ENCODE measurements at places on chromosomes 5 and 9.

DNA sequence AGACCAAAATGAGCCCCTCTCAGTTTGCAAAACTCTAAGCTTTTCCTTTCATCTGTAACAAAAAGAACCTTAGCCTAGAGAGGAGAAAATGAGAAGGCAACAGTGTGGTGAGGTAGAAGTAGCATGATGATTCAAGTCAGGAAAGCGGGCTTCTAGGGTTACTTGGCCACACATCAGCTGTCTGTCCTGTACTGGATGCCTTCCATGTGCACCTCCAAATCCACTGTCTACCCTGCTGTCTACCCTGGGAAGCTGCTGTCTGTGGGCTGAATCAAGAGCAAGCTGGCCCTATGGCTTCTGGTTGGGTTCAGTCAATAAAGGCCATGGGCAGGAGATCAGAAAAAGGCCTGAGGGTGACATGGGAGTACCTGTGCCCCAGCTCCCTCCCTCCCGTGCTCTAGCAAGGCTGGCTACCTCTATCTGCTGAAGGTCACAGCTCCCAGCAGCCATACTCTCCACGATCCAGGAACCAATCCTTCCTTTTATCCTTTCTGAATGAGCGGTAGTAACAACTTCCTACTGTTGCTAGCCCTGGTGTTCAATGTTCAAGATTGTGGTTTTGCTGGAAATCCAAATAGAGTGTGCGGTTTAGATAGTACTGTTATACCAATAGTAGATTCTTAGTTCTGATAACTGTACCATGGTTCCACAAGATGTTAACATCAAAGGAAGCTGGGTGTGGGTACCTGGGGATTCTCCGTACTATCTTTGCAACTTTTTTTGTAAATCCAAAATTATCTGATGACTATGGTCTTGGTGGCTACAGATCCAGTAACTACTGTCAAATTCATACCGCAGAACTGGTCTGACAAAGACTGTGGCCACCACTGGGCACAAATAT lies 191.0 kb downstream of the ESM1 start:
- no peak for DNase-seq

DNA sequence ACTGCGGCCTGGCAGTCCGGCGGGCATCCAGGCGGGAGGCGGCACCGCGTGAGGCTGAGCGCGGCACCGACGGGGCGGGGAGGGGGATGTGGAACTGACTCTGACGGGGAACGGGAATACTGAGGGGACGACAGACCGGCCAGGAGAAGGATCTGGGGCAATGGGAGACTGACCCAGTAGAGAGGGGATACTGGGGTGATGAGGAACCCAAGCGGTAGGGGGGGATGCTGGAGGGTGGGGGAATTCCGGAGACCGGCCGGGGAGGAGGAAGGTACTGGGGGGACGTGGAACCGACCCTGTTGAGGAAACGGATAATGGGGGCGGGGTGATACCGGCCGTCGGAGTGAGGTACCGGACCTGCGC lies 423 bp downstream of the IPPK start:
- no peak for DNase-seq

DNA sequence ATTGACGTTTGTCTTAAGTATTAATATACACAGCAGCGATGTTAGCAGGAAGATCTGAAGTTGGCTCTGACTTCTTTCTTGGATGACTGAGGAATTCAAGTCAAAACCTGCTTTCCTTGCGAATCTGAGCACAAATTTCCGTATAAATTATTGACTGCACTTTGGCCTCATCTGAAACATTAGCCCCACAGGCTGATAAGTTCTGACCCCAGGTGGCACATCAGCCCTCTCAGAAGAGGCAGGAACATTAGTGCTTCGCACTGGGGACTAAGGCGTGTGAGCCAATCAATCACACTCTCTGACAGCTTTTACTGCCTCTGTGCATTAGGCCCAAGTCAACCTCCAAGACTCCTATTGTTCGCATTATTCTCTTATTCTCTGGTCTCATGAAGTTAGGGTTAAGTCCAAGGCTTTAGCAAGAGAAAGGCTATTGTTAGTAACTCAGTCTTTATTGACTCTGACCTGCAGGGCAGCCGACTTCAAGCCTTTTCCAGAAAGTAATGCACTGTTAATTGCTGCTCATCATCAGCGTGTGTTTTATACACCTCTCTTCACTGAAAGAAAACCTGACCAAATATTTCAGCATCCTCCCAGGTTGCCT lies 84.2 kb downstream of the ZNF608 start:
- DNase-seq, result no peak

DNA sequence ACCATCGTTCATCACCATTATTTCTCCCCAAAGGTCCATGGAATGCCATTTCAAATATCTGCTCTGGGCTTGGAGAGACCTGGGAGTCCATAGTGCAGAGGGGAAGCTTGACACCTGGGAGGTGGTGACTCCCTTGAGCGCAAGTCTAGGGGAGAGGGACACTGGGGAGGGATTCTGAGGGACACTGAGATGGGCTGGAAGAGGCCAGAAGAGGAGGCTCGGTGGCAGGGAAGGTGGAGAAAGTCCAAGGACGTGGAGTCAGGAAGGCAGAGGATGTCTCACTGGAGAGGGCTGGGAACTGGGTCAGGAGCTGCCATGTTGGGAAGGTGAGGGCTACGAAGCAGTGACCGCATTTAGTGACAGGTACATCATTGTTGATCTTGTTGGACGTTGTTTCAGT lies 160.3 kb upstream of the MVB12B start:
- DNase-seq, result no peak

- no peak for DNase-seq
Observed at GRCh38 chr9:1222511-1222910, 172.4 kb downstream of the DMRT2 start.

DNA sequence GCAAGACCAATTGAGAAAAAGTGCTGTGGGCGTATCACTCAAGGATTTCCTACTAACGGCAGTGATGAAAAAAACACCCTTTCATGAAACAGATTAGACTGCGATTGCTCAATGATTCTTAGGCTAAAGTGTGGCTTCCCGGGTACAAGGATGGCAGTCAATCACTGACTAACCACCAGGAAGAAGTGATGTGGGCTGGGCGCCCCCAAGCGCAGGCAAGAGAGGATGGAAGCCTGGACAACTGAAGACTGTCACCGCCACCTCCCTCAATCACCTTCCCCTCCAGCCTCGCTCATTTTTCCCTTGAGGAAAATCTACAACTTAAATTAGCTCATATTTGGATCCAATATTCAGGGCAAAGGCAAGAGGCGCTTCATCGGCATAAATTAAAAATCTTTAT lies 707.2 kb downstream of the MTRR start:
- no peak for DNase-seq

- no peak for DNase-seq
Observed at GRCh38 chr5:72746736-72747135, 69.7 kb upstream of the TNPO1 start.

- DNase-seq, result no peak
Observed at GRCh38 chr9:110604171-110604601, 24.6 kb upstream of the SVEP1 start.

- DNase-seq, result no peak
Observed at GRCh38 chr9:94869415-94869843, 142.9 kb downstream of the AOPEP start.

DNA sequence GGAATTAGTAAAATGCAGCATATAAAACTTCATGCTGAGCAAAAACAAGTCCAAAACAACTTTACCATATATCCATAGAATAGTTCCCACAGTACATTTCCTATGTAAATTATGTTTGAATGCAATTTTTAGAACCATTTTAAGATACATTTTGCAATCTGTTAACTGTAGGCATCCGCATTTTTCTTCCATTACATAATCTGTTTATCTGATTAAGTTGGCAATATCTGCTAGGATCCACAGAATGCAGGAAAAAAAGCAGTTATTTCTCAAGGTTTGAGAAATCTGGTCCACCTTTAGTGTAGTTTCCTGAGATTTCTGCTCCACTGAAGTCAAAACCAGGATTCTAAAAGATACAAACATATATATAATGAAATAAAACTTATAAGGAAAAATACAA lies 6.2 kb downstream of the NUDCD2 start:
- no peak for DNase-seq

GRCh38 chr9:70519912-70520724 lies 105.7 kb upstream of the KLF9 start:
- no peak for DNase-seq

DNA sequence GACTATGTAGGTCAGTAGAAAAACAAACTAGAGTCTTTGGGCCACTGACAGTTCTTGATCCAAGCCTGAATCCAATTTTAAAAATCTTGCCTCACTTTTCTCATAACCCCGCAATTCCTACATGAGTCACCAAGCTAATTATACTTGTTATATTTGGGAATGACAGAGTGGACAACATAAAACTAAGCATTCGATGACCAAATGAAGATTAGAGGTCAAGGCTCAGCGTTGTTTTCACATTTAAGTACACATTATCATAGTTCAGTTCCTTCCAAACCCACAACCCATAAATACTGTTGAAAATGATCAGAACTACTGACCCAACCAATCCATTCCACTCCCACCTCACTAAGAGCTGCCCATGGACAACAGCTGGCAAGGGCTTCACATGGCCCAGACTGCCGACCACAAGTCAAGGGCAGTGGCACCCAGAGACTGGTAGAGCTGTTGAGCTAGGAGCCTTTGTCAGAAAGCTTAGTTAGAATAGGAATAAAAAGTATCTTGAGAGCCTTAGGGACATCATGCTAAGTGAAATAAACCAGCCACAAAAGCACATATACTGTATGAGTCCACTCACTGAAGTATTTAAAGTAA lies 64.2 kb downstream of the MYO10 start:
- no peak for DNase-seq

DNA sequence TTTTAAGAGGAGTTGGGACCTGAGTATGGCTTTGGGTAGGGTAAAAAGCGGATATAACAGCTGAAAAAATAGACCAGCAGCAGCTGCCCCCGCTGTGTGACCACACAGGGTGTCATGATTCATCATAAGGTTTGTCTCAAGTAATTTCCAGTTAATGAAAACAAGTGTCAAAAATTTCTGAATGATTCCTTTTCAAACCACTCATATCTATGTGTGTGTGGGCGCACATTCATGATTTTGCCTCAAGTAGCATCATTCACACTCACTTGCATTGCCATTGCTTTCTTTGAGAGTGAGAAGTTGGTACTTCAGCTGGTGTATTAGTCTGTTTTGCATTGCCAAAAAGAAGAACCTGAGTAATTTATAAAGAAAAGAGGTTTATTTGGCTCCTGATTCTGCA lies 12.1 kb upstream of the TNFAIP8 start:
- DNase-seq, result no peak

- no peak for DNase-seq
Observed at GRCh38 chr5:206927-207536, 10.9 kb downstream of the CCDC127 start.

GRCh38 chr5:78287833-78288232 lies 6.7 kb downstream of the AP3B1 start:
- no peak for DNase-seq

DNA sequence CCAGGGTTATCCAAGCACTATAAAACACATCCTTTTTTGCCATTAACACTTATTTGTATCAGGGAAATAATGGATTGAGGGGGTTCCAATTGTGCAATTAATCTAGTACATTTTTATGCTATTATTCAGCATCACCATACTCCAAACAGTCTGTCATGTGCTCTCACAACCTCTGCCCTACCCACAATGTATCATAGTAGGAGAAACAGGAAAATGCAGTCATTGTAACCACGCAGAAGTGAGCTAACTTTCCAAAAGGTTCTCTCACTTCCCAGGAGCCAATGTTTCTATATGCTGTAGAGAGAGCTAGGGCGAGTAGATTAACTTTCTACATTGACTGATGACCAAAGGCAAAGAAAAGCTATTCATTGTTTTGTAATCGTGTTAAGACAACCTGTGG lies 29.8 kb downstream of the DAB2 start:
- DNase-seq, result no peak

DNA sequence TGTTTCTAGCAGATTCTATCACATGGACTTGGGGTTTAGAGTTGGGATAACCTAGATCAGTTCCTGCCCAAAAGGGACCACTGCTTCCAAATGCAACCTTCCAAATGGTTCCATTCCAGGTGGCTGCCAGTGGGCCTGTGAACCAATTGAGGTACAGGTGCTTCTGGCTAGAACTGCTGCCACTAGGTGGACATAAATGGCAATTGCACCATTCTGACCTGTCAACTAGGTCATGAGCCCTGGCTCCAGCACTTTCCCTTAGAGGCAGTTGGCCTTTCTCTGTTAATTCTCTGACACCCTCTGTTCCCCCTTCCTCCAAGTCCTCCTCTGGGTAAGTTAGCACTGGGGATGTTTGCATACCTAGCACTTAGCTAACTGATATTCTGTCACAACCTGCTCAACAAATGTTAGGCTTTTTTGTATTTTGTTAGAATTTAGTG lies 16.6 kb upstream of the HEMGN start:
- no peak for DNase-seq

GRCh38 chr9:12271421-12271891 lies 421.7 kb upstream of the TYRP1 start:
- DNase-seq, result no peak

- DNase-seq, result no peak
Observed at GRCh38 chr5:172795318-172795977, 24.5 kb upstream of the DUSP1 start.

GRCh38 chr5:59238126-59238902 lies 655.2 kb downstream of the PDE4D start:
- no peak for DNase-seq

DNA sequence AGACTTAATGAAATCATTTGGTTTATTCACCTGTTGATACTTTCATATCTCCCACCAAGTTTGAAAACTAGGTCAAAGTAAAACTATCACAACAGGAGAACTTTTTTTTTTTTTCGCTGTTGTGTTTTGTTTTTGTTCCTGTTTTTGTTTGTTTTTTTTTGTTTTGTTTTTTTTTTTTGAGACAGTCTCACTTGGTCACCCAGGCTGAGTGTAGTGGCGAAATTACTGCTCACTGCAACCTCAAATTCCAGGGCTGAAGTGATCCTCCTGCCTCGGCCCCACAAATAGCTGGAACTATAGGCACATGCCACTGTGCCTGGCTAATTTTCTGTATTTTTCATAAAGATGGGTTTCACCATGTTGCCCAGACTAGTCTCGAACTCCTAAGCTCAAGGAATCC lies 49.3 kb downstream of the MLLT3 start:
- DNase-seq, result no peak

GRCh38 chr9:131227959-131228460 lies 48.3 kb downstream of the FAM78A start:
- DNase-seq, result no peak

GRCh38 chr5:78677777-78678668 lies 29.5 kb upstream of the LHFPL2 start:
- no peak for DNase-seq

GRCh38 chr5:131386779-131387178 lies 122.9 kb downstream of the CDC42SE2 start:
- no peak for DNase-seq

- DNase-seq, result no peak
Observed at GRCh38 chr9:33092634-33093033, 16.2 kb upstream of the SMU1 start.

DNA sequence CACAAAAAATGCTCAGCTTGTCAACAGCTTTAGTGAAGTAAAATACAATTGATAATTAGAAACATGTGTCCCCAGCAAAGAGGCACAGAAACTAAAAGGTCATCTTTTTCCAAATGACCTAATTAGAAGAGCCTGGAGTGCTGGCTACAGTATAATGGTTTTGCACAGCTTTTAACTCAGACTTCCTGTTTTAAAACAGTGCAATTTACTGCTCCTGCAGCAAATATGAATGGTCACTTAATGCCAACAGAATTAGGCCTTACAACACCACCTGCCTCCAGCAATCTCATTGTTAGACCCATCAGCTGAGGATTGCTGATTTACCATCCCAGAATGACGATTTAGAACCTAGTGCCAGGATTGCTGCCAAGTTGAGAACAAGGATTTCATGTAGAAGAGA lies 239.3 kb downstream of the CETN3 start:
- no peak for DNase-seq

Measured in nucleus accumbens (tissue), 56 donors.